ENCODE measurements at places on chromosomes 16 and 17.

DNA sequence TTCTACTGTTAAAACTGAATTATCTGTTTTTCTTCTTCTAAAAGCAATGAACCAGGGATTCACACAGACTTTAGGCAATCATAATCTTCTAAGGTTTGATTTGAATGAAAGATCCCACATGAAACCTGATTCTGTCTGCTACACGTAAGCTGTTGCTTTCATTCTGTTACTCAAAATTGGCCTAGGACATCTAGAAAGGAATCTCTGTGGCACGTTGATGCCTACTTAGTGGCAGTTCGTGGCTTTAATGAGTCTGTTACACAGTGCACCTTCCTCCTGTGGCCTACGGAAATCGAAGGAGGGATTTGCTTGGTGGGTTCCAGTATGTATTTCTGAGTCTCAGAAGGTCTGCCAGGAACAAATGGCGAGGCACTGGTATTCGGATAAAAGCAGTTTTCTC lies 489.4 kb upstream of the HSBP1 start:
- DNase-seq = no peak

GRCh38 chr17:76268991-76269981 lies 4.1 kb downstream of the UBALD2 start:
- no peak for DNase-seq

GRCh38 chr17:68572138-68572842 lies 28.9 kb downstream of the FAM20A start:
- no peak for DNase-seq

DNA sequence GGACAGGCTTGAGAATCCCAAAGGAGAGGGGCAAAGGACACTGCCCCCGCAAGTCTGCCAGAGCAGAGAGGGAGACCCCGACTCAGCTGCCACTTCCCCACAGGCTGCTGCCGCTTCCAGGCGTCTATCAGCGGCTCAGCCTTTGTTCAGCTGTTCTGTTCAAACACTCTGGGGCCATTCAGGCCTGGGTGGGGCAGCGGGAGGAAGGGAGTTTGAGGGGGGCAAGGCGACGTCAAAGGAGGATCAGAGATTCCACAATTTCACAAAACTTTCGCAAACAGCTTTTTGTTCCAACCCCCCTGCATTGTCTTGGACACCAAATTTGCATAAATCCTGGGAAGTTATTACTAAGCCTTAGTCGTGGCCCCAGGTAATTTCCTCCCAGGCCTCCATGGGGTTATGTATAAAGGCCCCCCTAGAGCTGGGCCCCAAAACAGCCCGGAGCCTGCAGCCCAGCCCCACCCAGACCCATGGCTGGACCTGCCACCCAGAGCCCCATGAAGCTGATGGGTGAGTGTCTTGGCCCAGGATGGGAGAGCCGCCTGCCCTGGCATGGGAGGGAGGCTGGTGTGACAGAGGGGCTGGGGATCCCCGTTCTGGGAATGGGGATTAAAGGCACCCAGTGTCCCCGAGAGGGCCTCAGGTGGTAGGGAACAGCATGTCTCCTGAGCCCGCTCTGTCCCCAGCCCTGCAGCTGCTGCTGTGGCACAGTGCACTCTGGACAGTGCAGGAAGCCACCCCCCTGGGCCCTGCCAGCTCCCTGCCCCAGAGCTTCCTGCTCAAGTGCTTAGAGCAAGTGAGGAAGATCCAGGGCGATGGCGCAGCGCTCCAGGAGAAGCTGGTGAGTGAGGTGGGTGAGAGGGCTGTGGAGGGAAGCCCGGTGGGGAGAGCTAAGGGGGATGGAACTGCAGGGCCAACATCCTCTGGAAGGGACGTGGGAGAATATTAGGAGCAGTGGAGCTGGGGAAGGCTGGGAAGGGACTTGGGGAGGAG lies at the start of gene CSF3:
Gene CSF3 (plus strand): TSS at position 436 of the 993 bp plus-strand sequence. CDS start 35 bp downstream, at position 471.
- no peak for DNase-seq

DNA sequence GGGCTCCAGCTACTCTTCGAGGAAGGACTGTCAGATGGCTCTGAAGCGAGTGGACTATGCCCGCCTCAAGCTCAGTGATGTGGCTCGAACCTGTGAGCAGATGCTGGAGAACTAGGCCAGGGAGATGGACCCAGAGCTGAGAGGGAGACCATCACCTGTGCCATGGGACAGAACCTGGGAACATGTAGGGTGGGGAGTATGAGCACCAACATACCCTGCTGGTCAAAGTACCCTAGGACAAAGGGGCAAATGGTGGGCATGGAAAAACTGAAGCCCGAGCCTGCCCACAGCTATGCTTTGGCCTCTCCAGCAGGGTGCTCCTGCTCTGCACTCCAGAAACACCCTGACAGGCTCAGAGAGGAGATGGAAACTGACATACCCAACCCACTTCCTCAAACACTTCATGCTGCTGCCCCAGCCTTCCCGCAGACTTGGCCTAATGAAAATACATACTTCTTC lies 1.9 kb downstream of the MED11 start:
- DNase-seq = no peak

DNA sequence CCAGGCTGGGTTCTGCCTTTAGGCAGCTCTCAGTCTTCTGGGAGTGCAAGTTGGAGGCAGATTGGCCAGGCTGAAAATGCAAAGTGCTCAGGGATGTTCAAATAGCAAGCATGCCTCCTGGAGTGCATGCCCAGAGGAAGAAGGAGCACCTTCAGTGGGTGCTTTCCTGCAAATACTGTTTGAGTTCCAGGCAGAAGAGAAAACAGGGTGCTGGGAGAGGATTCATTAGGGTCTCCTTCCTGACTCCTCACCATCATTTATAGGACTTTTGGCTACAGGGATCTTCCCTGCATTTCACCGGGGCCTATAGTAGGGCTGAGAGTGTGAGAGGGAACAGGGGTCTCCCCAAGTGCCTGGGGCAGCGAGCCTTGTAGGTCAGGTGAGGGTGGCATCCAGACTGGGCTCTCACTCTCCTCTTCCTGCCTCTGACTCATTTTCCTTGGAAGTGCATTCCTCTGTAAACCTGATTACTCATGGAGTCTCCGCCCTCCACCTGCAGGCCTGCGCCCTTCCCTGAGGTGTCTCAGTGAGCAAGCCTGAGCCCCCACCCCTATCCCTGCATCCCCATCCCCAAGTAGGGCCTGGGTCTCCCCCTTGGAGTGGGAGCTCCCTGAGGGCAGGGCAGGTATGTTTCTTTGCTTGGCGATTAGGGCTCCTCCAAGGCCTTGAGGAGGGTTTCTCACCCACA lies 17.1 kb upstream of the TNS4 start:
- DNase-seq = no peak

DNA sequence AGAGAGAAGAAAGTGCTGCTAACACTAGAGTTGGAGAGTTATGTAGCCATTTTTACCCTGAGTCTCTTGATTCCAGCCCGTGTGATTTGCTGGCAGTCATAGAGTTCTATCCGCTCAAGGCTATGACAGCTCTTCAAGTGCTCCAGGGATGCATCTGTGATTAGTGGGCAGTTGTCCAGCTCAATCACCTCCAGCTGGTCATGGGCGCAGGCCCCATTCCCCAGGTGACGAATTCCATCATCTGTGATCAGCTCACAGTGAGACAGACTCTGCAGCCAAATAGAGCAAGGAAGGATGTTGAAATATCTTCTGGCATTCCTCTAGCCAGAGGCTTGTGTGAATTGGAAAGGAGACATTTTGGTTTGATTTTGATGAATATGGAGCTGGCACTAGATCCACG lies 38.4 kb upstream of the STAC2 start:
- DNase-seq = no peak

GRCh38 chr16:60060731-60061130 lies 1326.6 kb upstream of the GOT2 start:
- no peak for DNase-seq

- DNase-seq = no peak
These were observed 18.4 kb upstream of the EXOC7 start for GRCh38 chr17:76121932-76122430.

DNA sequence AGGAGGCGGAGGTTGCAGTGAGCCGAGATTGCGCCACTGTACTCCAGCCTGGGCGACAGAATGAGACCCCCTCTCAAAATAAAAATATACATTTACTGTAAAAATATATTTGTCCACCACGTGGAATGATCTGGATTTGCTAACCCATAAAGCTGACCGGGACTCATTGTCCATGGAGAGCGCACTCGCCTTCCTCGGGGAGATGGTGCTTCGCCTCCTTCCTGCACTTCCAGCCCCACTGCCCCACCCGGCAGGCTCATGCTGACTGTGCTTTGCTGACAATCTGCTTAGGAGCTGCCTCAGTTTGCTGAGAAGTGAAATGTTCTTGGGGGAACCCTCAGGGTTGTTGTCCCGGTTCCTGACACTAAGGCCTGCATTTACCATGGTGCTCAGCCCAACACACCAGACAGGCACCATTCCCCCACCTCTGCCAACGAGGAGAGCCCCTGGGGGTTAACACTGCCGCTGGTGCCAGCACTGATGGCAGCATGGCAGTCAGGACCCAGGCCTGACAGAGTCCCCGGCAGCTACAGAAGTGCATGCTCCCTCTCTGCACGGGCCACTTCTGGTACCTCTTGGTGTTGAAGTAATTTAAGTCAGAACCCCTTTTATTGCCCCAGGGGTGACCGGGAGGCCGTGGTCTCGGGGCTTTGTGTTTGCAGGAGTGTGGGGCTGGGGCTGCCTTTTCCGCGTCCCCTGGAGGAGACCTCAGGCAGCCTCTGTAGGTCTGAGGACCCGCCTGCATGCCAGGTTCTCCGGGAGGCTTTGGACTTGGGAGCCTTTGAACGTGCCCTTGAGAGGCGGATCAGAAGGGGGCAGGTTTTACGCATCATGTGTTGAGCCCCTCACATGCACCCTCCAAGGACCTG lies 2.5 kb downstream of the NUBP2 start:
- DNase-seq = no peak

GRCh38 chr16:26134588-26134987 lies 442.8 kb downstream of the HS3ST4 start:
- no peak for DNase-seq

DNA sequence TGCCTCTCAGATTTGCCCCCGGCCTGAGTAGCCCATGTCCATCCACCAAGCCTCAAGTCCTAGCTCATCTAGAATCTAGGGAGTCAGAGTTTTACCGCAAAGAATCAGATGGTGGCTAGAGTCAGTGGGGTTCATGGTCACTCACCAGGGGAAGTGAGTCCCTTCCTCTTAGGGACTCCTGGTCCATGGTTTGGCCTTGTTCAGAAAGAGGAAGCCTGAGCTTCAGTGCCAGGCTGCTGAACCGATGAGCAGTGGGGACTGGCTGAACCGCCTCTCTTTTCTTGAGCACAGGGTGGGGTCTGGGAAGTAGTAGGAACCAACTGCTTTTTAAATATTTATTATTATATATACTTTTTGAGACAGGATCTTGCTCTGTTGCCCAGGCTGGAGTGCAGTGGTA lies 160.3 kb downstream of the NTN1 start:
- DNase-seq = no peak

GRCh38 chr17:74730491-74731346 lies 6.3 kb upstream of the RAB37 start:
- DNase-seq = no peak

DNA sequence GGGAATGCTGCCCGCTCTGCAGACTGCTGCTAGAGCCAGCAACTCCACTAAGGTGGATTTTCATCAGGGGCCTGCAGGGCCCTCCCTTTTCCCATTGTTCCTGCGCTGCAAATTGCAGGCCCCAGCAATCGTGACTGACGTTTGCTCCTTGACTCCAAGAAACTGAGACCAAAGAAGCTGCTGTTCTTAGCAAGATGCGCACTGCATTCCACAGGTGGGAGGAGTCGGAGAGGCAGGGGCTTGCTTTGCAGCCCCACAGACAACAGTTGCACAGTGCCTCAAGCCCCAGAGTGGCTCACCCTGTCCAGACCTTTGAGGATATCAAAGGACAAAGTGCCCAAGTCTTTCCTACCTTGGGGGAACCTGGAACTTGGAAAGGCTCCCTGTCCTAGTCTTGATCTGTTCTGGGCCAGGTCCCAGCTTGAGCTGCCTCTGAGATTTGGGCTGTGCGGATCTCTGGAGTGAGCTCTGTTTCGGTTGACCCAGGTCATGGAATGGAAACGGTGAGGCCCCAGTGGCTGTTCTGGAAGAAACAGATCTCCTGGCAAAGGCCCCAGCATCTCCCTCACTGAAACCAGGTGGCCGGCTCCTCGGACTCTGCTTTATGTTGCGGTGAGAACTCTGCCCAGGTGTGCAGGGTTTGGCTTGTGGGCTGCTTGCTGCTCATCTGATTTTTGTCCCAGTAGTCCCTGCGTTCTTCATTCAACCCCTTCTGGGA lies 24.9 kb downstream of the PLCD3 start:
- DNase-seq = no peak

GRCh38 chr17:28684963-28685362 lies 23.0 kb downstream of the SUPT6H start:
- no peak for DNase-seq

GRCh38 chr16:55585631-55586030 lies 19.1 kb downstream of the CAPNS2 start:
- no peak for DNase-seq

DNA sequence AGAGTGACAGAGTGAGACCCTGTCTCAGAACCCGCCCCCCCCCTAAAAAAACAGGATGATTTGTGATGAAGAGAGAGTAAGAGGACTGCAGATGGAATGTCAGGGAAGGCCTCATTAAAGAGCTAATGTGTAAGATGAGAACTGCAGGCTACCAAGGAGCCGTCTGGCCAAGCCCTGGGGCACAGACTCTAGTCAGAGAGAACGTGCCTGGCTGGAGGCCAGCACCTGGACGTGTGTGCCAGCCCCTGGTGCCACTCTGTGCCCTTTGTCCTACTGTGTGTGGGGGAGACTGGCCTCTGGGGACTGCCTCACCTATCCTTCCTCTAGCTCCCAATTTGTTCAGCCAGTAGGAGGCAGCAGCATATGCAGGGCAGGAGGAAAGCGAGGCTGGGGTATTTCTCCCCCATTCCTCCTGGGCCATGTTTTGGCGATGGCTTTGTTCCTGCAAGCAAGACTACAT lies 37.1 kb downstream of the KNOP1 start:
- no peak for DNase-seq

GRCh38 chr16:55250701-55251100 lies 73.3 kb upstream of the IRX6 start:
- no peak for DNase-seq

- DNase-seq = peak; percentile 49
These were observed 1.1 kb downstream of the SLC12A4 start for GRCh38 chr16:67967183-67967957.

- no peak for DNase-seq
These were observed 498 bp downstream of the PKMYT1 start for GRCh38 chr16:2979669-2980226.

DNA sequence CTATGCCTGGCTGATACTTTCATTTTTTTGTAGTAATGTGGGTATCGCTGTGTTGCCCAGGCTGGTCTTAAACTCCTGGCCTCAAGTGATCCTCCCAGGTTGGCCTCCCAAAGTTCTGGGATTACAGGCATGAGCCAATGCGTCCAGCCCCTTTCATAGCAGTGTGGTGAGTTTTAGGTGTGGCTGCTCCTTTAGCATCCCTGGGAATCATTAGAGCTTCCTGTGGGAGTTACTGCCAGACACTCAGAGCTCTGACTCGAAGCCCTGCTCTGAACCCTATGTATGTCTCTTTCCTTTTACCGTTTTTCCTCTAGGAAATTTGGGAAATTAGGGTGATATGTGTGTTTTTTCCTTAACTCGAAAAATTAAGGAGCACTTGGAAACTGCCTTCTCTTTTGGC lies 44.5 kb downstream of the NDE1 start:
- no peak for DNase-seq
